Body of pancreas (tissue), 4 donors: ENCODE measurements at places on chromosomes 6 and 20. TPM values are rescaled to one million over a fixed set of nuclear protein-coding genes. Genes with fewer than 3 reads are reported as not detected.

GRCh38 chr6:21321076-21321475 is 272.5 kb upstream of the SOX4 start:
- no peak for DNase-seq
- no peaks in the 10 kb centered on the region for H3K36me3 ChIP-seq
- H3K4me1 ChIP-seq: no peaks in the 10 kb centered on the region

GRCh38 chr6:1498491-1499113 is 109.2 kb downstream of the FOXF2 start:
- H3K4me3 ChIP-seq: no peak overlapping the region
- no peak for DNase-seq
- no peaks in the 10 kb centered on the region for H3K4me1 ChIP-seq
- H3K27me3 ChIP-seq: no peaks in the 10 kb centered on the region
- H3K36me3 ChIP-seq: no peaks in the 10 kb centered on the region

- H3K36me3 ChIP-seq: no peaks in the 10 kb centered on the region
- no peak for DNase-seq
- H3K27me3 ChIP-seq: no peaks in the 10 kb centered on the region
- no peak overlapping the region for H3K4me3 ChIP-seq
These were observed 54.0 kb upstream of the PTPRK start for GRCh38 chr6:128574402-128574801.

DNA sequence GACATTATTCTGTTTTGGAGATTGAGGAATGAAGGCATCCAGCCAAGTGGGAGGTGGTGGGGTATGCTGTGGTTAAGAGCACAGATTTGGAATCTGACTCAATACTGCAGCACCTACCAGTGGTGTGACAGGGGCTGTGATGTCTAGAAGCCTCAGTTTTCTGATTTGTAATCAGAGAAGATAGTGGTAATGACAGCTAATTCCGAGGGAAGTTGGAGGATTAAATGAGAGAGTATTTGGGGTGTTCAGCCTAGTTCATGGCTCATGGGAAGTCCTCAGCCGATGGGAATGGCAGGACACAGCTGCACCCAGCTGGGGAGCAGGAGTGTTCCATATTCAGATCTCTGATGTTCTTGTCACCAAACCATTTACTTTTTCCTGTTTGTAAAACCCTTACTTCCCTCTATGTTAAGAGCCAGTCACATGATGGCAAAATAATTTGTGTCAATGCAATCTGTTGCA is 9.3 kb downstream of the SLC9A8 start:
- no peak overlapping the region for H3K4me3 ChIP-seq
- no peaks in the 10 kb centered on the region for H3K27me3 ChIP-seq
- DNase-seq: no peak
- H3K4me1 ChIP-seq: peaks cover 13% of the 10 kb centered on the region
- no peaks in the 10 kb centered on the region for H3K36me3 ChIP-seq
- no peak overlapping the region for H3K27ac ChIP-seq

The TBC1D22B gene
- total RNA-seq: 8.2 TPM

The ZNF184 gene
- total RNA-seq: 2.3 TPM

The TNF gene
- total RNA-seq: 1.3 TPM

The KCNK17 gene
- total RNA-seq: 1.6 TPM

The NOX3 gene
- total RNA-seq: not detected
